HFFc6 (cell line): ENCODE measurements at places on chromosomes 5 and 9. TPM values are rescaled to one million over a fixed set of nuclear protein-coding genes. Genes with fewer than 3 reads are reported as not detected.

GRCh38 chr9:112624711-112625707 lies 92.9 kb downstream of the INIP start:
- H3K4me3 ChIP-seq = no peak overlapping the region
- no peak for DNase-seq
- H3K27me3 ChIP-seq = no peaks in the 10 kb centered on the region
- H3K4me1 ChIP-seq = peaks cover 14% of the 10 kb centered on the region
- no peak overlapping the region for H3K27ac ChIP-seq
- no peaks in the 10 kb centered on the region for H3K36me3 ChIP-seq

DNA sequence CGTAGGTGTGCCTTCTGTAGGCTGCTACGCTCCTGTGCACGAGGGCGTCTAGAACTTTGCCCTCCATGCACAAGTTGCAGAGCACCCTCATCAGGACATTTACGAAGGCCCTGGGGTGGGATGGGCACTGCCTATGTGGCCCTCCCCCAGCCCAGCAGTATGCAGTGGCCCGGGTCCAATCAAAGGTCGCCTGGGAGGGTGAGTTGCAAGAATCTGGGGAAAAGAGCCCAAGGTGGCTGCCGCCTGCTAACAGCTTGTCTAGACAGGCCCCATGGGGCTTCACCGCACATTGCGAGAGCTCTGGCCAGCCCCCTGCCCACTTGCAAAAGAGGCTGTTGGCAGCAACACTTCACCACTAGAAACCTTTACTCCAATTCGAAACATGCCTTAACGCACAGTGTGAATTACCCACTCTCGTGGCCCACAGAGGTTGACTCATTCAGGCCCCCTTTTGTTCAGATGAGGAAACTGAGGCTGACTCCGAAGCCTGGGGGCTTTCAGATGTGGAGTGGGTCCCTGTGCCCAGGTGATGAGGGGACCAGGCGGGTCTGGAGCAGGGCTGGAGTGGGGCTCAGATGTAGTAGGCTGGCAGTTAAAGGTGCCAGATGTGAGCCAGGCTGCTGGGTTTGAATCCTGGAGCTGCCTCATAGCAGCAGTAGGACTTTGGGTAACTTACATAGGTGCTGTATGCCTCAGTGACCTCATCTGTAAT lies 31.8 kb upstream of the IL17B start:
- peaks cover 52% of the 10 kb centered on the region for H3K36me3 ChIP-seq
- peaks cover 88% of the 10 kb centered on the region for H3K4me1 ChIP-seq
- peak overlapping the region; percentile 13; the same call in 1 of the 2 replicates for H3K27ac ChIP-seq
- DNase-seq = no peak
- H3K27me3 ChIP-seq = no peaks in the 10 kb centered on the region; the same call in 1 of the 2 replicates

GRCh38 chr9:6889868-6890267 lies 132.1 kb downstream of the KDM4C start:
- H3K27me3 ChIP-seq = no peaks in the 10 kb centered on the region; the same call in 1 of the 2 replicates
- no peak overlapping the region for H3K27ac ChIP-seq
- H3K36me3 ChIP-seq = no peaks in the 10 kb centered on the region
- no peak for DNase-seq

DNA sequence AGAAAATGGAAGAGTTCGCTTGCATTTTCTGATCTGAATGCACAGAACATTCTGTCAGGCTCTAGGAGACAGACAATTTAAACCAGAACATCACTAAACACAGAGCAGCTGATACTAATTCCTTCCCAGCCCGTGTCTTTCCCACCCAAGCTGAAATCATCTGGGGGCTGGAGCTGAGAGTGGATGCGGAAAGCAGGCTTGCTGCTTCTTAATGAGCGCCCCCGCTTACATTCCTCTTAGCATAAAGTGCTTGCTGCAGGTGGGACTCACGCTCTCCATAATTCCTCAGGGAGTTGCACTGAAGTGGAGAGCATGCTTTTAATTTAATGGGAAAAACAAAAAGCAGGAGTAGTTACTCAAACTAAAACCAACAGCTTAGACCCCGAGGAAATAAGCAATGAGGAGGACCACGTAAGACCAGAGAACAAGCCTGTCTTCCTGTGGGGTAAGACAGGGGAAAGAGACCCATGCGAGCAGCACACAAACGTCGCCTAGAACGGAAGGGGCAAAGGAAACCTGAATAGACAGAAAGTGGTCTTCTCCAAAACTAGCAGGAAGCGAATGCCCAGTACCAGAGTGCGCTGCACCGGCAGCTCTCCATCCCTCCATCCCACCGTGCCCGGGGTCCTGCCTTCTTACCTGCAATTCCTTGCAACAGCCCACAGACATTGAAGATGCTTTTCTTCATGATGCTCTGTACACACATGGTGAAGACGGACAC lies 139.3 kb downstream of the LHFPL2 start:
- peak overlapping the region; percentile 42; the same call in 1 of the 2 replicates for H3K4me3 ChIP-seq
- H3K36me3 ChIP-seq = no peaks in the 10 kb centered on the region; the same call in none of the 2 replicates
- no peak for DNase-seq
- H3K4me1 ChIP-seq = peaks cover 71% of the 10 kb centered on the region
- peaks cover 4% of the 10 kb centered on the region for H3K27me3 ChIP-seq
- no peak overlapping the region for H3K27ac ChIP-seq

Gene CERCAM
- total RNA-seq = 125 and 163 TPM in 2 replicates

Gene MTAP
- total RNA-seq = 49.7 to 66.3 TPM (median 51.9 TPM) in 3 replicates

Gene FBN2
- total RNA-seq = 174 and 254 TPM in 2 replicates

Gene ABL1
- total RNA-seq = 57.6 to 64.0 TPM (median 61.3 TPM) in 3 replicates
